ENCODE measurements at places on chromosomes 11 and 22. TPM values are rescaled to one million over a fixed set of nuclear protein-coding genes. Genes with fewer than 3 reads are reported as not detected.

Gene PLEKHB1
- total RNA-seq = 62.1 TPM

DNA sequence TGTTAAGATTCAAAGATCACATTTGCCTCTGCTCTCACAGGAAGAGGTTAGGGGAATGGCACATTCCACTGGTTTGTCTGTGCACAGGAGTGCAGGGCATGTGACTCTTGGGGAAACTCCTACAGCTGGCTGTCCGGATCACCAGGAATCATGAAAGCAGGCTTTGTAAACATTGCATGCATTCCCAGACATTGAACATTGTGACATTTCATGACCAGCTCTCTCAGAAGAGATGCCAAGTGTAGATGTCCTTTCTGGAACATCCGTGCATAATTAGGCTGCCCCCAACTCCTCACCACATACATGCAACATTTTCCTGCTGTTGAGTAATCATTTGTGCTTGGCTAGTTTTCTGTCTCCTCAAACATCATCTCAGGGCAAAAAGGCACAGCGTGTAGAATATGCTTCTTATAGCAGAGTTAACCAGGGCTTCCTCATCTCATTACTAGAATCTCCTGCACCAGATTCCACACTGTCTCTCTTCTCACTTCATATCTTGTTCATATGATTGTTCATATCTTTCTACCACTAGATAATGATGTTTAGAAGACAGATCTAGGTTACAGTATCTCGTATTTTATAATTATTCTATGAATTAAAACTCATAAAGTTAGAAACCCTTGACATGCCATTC lies 694.7 kb downstream of the NTM start:
- peak; percentile 26 for DNase-seq

DNA sequence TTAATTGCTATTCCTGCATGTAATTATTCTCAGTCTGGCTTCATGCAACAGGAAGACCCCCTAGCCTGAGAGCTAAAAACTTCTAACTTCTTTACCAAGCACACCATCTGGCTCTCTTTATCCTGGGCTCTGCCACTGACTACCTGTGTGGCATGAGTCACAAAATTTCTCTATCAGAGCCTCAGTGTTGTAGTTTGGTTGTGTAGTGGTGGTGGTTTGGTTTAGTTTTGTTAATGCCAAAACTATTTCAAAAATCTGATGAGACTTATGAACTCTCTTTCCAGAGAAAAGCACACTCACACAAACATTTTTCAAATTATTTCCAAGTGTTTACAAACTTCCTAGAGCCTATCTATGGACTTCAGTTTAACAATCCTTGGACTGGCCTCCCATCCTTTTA lies 7.5 kb upstream of the IL17RA start:
- DNase-seq = no peak

Gene OR56A1
- total RNA-seq = 0.16 TPM

GRCh38 chr11:44207292-44207691 lies 102.6 kb downstream of the ALX4 start:
- no peak for DNase-seq

- no peak for DNase-seq
These were observed 37.6 kb downstream of the SHANK2 start for GRCh38 chr11:71214553-71215424.

Gene VSIG2
- total RNA-seq = 1.3 TPM

DNA sequence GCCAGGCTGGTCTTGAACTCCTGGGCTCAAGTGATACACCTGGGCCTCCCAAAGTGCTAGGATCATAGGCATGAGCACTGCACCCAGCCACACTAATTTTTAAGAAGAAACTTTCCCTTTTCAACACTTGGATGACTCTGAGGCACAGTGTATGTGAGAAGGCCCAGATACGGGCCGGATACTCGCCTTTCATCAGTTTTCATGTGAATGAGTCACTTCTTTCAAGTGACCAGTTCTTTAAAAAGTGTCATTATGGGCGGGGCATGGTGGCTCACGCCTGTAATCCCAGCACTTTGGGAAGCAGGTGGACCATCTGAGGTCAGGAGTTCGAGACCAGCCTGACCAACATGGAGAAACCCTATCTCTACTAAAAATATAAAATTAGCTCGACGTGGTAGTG lies 120.8 kb downstream of the CTTN start:
- no peak for DNase-seq

DNA sequence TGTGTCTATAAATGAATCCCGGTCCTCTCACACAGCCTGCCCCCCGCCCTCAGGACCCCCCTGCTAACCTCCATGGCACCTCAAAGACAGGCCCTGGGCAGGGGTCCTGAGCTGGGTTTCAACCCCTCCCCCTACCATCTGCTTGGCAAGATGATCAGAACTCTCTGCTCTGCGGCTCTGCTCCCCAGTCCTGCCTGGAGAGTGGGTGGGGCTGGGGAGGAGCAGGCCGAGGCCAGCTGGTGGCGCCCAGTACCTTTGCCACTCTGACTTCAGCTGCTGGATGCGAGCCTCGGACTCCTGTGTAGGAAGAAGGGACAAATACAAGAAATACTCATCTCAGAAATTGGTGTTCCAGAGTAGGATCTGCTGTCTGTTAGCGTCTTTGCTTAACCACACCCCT lies 15.0 kb downstream of the SUN2 start:
- DNase-seq = no peak

DNA sequence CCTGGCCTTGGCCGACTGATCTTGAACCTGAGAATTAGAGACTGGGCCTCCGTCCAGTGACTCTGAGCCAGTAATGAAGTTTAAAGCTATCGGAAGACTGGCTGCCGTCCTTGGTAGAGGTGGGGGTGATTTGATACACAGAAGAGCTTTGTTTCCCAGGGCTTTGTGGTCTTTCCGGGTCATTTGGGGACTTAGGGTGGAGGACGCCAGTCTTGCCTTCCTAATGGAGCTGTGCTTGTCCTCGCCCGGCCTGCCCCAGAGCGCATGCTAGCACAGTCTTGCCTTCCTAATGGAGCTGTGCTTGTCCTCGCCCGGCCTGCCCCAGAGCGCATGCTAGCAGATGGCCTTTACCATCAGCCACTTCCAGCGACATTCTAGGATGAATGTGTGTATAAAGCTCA lies 65.8 kb downstream of the ST3GAL4 start:
- peak; percentile 85 for DNase-seq

GRCh38 chr11:15911377-15912044 lies 444.8 kb downstream of the SOX6 start:
- peak; percentile 51 for DNase-seq

Gene GPR83
- 0.74 TPM for total RNA-seq

DNA sequence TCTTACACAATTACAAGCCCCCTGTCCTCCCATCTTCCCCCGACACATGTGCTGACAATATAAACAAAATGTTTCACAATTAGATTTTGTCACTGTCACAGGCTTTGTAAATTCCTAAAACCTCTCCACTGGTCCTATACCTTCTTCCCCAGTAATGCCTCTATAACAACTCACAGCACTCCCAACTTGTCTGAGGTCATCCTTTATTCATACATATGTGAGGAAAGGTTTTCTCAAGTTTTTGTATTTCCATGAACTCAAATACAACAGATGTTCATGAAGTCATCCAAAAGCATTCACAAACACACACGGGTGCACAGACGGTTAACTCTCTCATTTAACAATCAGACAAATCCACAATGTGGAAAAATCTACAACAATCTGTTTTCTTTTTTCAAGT lies 1.9 kb downstream of the OR52H1 start:
- DNase-seq = no peak

- no peak for DNase-seq
These were observed 129.0 kb downstream of the TEAD1 start for GRCh38 chr11:12803086-12803826.

DNA sequence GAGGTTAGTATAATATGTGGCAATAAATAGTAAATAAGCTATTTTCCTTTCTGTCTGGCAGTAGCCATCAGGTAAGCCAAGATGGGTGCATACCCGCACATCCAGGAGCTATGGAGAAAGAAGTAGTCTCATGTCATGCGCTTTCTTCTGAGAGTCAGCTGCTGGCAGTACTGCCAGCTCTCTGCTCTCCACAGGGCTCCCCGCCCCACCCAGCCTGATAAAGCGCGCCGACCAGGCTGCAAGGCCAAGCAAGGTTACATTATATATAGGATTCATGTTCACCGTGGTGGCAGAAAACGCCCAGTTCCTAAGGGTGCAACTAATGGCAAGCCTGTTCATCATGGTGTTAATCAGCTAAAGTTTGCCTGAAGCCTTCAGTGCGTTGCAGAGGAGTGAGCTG lies 126.2 kb downstream of the ATG16L2 start:
- DNase-seq = no peak

DNA sequence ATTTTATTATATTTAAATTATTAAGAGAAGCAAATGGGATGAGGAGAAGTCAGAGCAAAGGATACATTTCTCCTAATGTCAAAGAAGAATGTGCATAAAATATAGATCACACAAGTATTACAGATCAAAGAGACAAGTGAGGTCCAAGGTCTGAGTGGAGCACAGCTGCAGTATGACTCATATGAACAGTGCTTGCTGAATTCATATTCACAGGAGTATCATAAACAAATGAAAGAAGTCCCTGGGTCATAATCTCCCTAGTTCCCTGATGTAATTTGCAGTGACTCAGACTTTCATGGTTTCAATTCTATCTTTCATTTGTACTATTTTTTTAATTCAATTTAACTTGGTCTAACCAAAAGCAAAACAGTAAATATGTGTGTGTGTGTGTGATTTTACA lies 499.0 kb upstream of the CCDC179 start:
- DNase-seq = no peak

GRCh38 chr11:67482275-67482826 lies 475 bp upstream of the AIP start:
- no peak for DNase-seq

DNA sequence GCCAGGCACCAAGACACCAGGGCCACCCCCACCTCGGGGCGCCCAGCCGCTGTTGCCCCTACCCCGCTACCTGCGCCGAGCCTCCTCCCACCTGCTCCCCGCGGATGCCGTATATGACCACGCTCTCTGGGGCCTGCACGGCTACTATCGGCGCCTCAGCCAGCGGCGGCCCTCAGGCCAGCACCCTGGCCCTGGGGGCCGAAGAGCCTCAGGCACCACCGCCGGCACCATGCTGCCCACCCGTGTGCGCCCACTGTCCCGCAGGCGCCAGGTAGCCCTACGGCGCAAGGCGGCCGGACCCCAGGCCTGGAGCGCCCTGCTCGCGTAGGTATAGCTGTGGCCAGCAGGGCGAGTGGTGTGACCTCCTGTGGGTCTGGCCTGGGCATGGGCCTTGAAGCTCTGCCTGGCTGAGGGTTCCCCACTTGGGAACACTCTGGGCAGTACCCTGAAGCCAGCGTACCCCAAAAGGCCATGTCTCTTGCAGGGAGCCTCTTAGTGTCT lies 14.8 kb upstream of the MDK start:
- no peak for DNase-seq

DNA sequence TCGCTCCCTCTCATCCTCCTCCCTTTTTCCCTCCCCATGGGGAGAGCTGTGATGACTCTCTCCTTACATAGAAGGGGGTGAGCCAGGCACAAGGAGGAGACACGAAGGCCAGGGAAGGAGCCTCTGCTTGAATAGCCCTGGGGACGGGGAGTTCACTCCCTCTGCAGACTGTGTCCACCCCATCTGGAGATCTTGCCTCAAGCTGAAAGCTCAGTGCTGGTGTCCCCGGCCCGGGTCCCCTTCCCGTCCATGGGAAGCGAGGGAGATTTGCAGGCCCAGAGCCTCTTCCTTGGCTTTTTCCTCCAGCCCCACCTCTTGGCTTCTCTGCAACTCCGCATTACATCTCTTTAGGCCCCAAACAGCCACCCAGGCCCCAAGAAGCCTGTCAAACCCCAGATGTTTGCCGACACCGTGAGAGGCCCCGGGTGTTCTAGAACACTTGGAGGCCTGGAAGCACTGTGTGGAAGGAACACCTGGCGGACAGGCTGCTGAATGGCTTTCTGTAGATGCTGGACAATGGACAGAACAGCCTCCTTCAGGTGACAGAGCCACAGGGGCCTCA lies 32.3 kb downstream of the LINC01488 start:
- no peak for DNase-seq

DNA sequence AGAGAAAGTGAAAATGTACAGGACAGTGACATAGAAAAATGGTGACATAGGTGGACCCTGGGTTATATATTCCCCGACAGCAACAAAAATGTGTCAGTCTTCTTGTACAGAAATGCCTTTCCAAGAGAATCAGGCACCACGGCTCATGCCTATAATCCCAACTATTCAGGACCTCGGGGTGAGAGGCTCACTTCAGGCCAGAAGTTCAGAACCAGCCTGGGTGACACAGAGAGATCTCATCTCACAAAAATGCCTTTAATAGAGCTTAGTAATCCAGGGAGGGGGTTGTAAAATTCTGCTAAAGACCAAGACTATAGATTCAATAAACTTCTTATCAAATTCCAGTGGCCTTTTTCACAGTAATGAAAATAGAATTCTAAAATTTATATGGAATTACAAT lies 10.7 kb downstream of the ZNF195 start:
- no peak for DNase-seq

- no peak for DNase-seq
These were observed 9.7 kb downstream of the MS4A12 start for GRCh38 chr11:60502221-60502775.

DNA sequence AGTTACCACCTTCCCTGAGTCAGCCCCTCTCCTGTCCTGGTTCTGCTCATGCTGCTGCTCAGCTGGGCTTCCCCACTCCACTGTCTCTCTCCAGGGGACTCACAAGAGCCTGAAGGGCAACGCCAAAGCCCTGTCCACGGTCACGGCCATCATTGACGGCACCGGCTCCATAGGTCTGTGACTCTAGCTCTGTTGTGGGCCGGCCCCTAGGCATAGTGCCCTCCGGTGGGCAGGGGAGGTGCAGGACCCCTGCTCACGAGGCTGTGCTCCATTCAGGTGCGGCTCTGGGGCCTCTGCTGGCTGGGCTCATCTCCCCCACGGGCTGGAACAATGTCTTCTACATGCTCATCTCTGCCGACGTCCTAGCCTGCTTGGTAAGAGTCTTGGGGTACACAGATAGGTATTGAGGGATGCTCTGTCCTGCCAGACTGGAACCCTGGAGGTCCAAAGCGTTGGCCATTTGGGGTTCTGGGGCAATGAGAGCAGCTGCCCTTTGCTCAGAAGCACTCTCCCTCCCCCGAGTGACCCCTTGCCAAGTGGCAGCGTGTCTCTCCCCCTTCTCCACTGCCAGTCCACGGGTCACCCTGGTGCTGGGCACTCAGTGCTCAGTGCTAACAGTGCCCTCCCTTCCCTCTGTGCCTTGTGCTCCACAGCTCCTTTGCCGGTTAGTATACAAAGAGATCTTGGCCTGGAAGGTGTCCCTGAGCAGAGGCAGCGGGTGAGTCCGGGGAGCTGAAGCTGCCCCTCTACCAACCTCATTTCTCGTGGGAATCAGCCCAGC lies 22.4 kb downstream of the SLC37A2 start:
- no peak for DNase-seq

Gene SMARCB1
- total RNA-seq = 165 TPM

All from testis (tissue), 5 donors.